Left ventricle myocardium inferior (tissue), 1 donor: ENCODE measurements at places on chromosomes 11 and 22. TPM values are rescaled to one million over a fixed set of nuclear protein-coding genes. Genes with fewer than 3 reads are reported as not detected.

GRCh38 chr11:124072147-124072546 lies 31.0 kb upstream of the OR10G7 start:
- H3K27me3 ChIP-seq = peaks cover 95% of the 10 kb centered on the region
- no peak for DNase-seq
- H3K4me1 ChIP-seq = peaks cover 10% of the 10 kb centered on the region
- no peaks in the 10 kb centered on the region for H3K36me3 ChIP-seq

- no peak overlapping the region for H3K4me3 ChIP-seq
- H3K27me3 ChIP-seq = peaks cover 44% of the 10 kb centered on the region
- H3K4me1 ChIP-seq = peaks cover 4% of the 10 kb centered on the region
- no peak overlapping the region for H3K27ac ChIP-seq
- no peaks in the 10 kb centered on the region for H3K36me3 ChIP-seq
Measured at GRCh38 chr22:43852573-43853327, 9.6 kb downstream of the SULT4A1 start.

- H3K27me3 ChIP-seq = no peaks in the 10 kb centered on the region
- no peak overlapping the region for H3K4me3 ChIP-seq
- peaks cover 64% of the 10 kb centered on the region for H3K4me1 ChIP-seq
- no peak for DNase-seq
Measured at GRCh38 chr11:35802672-35803071, 140.1 kb downstream of the TRIM44 start.

DNA sequence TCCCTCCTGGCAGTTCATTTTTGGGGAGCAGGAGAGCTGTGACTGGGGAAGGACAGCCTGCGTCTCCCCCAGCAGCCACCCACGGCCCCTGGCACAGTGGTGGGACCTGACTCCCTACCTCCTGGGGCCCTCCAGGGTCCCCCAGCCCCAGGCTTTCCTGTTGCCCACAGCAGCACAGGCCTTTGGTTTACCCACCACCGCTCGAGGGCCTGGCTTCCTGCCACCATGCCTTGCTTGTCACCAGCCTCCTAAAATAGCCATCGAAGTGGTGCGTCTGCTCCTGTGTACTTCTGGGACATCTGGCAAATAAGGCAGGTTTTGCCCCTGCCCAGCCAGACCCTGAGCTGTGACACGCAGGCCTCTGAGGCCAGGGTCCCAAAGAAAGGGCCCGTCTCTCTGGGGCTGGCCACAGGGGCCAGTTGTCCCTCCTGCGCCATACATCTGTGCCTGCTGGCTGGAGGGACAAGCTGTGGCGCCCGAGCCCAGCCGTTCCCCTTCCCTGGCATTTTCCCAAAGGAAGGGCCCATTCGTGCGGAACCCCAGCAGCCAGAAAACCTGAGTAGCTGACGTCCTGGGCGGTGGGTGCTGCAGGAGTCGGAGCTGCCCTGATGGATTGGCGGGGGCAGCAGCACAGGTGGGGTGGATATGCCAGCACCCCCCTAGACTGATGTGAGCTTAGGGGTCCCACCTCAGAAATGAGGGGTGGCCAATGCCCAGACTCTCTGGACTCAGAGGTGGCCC lies 14.6 kb downstream of the PHLDA2 start:
- peaks cover 3% of the 10 kb centered on the region for H3K27me3 ChIP-seq
- H3K4me1 ChIP-seq = peaks cover 27% of the 10 kb centered on the region
- no peaks in the 10 kb centered on the region for H3K36me3 ChIP-seq
- DNase-seq = peak; percentile 76

The OR51I1 gene
- total RNA-seq = not detected

- DNase-seq = no peak
- peaks cover 12% of the 10 kb centered on the region for H3K4me1 ChIP-seq
- no peak overlapping the region for H3K4me3 ChIP-seq
- H3K36me3 ChIP-seq = peaks cover 46% of the 10 kb centered on the region
Measured at GRCh38 chr11:111843661-111844060, 27.7 kb downstream of the ALG9 start.

DNA sequence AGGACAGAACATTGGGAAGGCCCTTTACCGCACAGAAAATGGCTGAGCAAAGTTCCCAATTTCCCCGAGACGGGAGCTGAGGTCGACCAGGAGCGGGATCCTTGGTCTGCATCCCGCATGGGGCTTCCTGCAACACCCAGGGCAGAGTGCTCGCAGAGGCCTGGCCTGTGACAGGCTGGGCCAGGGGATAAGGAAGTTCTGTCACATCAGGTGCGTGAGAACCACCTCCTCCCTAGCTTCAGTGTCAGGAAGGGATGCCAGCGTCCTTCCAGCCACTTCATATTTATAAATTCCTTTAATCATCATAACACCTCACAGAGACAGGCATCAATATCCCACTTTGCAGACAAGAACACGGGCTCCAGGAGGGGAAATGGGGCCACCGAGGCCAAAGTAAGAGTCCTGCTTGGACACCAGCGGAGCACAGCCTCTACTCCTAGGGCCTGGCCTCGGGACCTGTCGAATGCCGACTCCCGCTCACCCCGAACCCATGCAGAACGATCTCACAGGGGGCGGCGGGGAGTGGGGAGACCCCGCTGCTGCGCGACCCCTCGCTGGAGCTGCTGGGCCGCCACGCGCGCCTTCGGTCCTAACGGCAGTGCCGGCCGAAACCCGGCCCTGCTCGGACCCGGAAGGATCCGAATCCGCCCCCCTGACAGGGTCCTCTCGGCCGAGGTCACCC lies 532 bp downstream of the BET1L start:
- no peak for DNase-seq
- H3K27me3 ChIP-seq = no peaks in the 10 kb centered on the region

DNA sequence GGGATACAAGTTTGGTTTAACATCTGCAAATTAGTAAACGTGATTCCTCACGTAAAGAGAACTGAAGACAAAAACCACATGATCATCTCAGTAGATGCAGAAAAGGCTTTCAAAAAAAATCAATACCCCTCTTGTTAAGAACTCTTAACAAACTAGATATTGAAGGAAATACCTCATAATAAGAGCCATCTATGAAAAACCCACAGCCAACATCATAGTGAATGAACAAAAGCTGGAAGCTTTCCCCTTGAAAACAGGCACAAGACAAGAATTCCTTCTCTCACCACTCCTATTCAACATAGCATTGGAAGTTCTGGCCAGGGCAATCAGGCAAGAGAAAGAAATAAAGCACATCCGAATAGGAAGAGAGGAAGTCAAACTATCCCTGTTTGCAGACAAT lies 160.5 kb downstream of the CSNK2A3 start:
- no peak overlapping the region for H3K4me3 ChIP-seq
- no peaks in the 10 kb centered on the region for H3K36me3 ChIP-seq
- no peak for DNase-seq

DNA sequence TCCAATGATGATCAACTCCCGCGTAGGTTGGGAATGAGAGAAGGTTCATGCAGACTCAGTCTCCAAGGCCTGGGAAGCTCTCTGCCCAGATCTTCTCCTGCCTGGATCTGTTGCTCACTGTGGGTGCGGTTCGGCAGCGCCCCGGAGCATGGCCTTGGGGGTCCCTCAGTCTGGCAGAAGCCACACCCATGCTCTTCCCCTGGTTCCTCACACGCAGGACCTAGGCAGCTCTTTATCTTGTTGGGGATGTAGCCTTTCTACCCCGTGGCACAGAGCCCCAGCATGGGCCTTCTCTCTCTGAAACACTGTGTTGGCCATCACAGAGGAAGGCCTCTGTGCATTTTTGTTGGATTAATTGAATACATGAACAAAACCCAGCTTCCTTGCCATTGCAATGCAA lies 1461.6 kb downstream of the BRD1 start:
- no peak for DNase-seq
- H3K27me3 ChIP-seq = peaks cover 69% of the 10 kb centered on the region
- no peak overlapping the region for H3K4me3 ChIP-seq
- no peaks in the 10 kb centered on the region for H3K4me1 ChIP-seq

GRCh38 chr22:33209930-33210784 lies 152.0 kb upstream of the SYN3 start:
- no peak overlapping the region for H3K27ac ChIP-seq
- H3K4me1 ChIP-seq = no peaks in the 10 kb centered on the region
- H3K27me3 ChIP-seq = peaks cover 38% of the 10 kb centered on the region
- DNase-seq = no peak

- no peaks in the 10 kb centered on the region for H3K36me3 ChIP-seq
- DNase-seq = no peak
- H3K27ac ChIP-seq = no peak overlapping the region
- no peak overlapping the region for H3K4me3 ChIP-seq
Measured at GRCh38 chr22:35552196-35552842, 11.7 kb downstream of the RASD2 start.

GRCh38 chr11:83156996-83157593 lies at the start of gene PCF11:
Gene PCF11 (plus strand): TSS chr11:83157131. CDS start chr11:83157440, 309 bp downstream.
- H3K36me3 ChIP-seq = no peaks in the 10 kb centered on the region
- peaks cover 59% of the 10 kb centered on the region for H3K4me1 ChIP-seq
- H3K4me3 ChIP-seq = peak within 1 kb of the TSS; percentile 91
- H3K27ac ChIP-seq = peak within 1 kb of the TSS; percentile 99
- no peaks in the 10 kb centered on the region for H3K27me3 ChIP-seq
- DNase-seq = peak; percentile 99

The MIOX gene
- not detected for total RNA-seq
